Gastroesophageal sphincter (tissue), 4 donors: ENCODE measurements at places on chromosomes 3 and 15. TPM values are rescaled to one million over a fixed set of nuclear protein-coding genes. Genes with fewer than 3 reads are reported as not detected.

ERICH6 gene
- total RNA-seq, result not detected

ADGRG7 gene
- total RNA-seq, result not detected

REC114 gene
- not detected for total RNA-seq

GOLGA6D gene
- not detected for total RNA-seq

CPN2 gene
- not detected for total RNA-seq

SOX2 gene
- 5.1 TPM for total RNA-seq

RBMS3 gene
- 76.0 TPM for total RNA-seq

CLASP2 gene
- total RNA-seq, result 53.6 TPM
